Stimulated activated effector memory CD8-positive, alpha-beta T cell treated with anti-CD3 and anti-CD28 coated beads, Interleukin-12 subunit alpha, Interleukin-12 subunit beta, amount 100 ng/mL, for 72 hours (primary cell): ENCODE measurements at places on chromosomes 1 and 21.

GRCh38 chr1:229381234-229381633 lies 38.4 kb upstream of the CCSAP start:
- no peak for DNase-seq

GRCh38 chr1:24896596-24897262 lies 33.3 kb downstream of the RUNX3 start:
- no peak for DNase-seq

GRCh38 chr1:198258491-198258890 lies 101.7 kb downstream of the NEK7 start:
- no peak for DNase-seq

- DNase-seq, result peak; percentile 62
Measured at GRCh38 chr1:8424539-8425116, 106.7 kb downstream of the SLC45A1 start.

DNA sequence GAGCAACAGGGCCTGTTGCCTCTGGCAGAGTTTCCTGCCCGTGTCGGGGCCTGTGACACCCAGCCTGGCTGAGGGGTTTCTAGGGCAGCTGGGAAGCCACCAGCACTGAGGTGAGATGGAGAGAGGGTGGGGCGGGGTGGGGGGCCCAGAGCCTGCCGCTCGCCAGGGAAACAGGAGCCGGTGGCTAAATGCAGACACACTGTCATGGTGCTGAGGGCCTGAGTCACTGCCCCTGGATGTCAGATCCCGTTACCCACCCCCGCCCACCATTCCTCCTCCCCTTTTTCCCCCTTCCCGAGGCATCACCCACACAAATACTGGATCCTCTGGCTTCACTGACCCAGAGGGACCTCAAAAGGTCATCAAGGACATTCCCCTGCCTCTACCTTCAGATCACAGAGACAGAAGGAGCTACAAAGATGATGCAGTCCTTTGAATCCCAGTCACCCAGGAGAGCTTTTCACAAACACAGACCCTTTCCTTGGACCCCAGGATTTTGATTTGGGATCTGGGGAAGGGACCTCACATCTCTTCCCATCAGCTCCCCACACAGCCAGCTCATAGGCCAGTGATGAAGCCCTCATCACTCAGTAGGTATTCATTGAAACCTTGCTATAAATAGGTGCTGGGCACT lies 1.9 kb upstream of the HSPB7 start:
- DNase-seq, result no peak

GRCh38 chr21:31509194-31510017 lies 150.1 kb upstream of the SOD1 start:
- DNase-seq, result peak; percentile 34

GRCh38 chr1:56576880-56577405 lies 2.4 kb downstream of the PLPP3 start:
- DNase-seq, result no peak

- no peak for DNase-seq
Measured at GRCh38 chr1:180912211-180912800, 391 bp upstream of the KIAA1614 start.

GRCh38 chr1:212366901-212367300 lies 47.8 kb downstream of the PACC1 start:
- no peak for DNase-seq

GRCh38 chr1:24122776-24123175 lies 10.8 kb upstream of the MYOM3 start:
- DNase-seq, result no peak

- no peak for DNase-seq
Measured at GRCh38 chr1:180265871-180266270, 35.8 kb downstream of the LHX4 start.

DNA sequence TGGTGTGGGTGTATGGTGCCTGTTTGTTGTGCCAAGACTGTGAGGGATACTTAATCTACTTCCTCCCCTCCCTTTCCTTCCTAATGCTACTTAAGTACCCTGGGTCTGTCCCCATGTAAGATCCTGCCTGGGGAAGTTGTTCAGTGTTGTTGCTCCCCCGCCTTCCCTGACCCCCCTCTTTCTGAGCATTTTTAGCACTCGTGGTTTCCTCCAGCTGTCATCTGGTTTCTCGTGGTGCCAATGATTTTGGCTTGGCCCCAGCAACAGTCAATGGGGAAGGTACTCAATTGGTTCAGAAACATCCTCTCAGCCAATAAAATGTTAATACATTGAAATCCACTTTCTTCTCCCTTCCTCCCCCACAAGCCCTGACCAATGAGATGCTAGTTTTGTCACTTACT lies 8.0 kb upstream of the B4GALT3 start:
- peak; percentile 38 for DNase-seq
